ENCODE measurements at places on chromosomes 11 and 22. TPM values are rescaled to one million over a fixed set of nuclear protein-coding genes. Genes with fewer than 3 reads are reported as not detected.
A peak's percentile ranks its signal among the peaks of the same experiment; 100 is the strongest.

GRCh38 chr11:73383249-73384124, 7.3 kb downstream of the RELT start:
- peak overlapping the region; percentile 2 for H3K27ac ChIP-seq
- H3K36me3 ChIP-seq = no peaks in the 10 kb centered on the region
- DNase-seq = no peak
- H3K4me3 ChIP-seq = no peak overlapping the region

GRCh38 chr11:69231466-69232018, 62.4 kb upstream of the MYEOV start:
- H3K27me3 ChIP-seq = no peaks in the 10 kb centered on the region
- H3K4me1 ChIP-seq = no peaks in the 10 kb centered on the region
- no peak overlapping the region for H3K27ac ChIP-seq
- H3K36me3 ChIP-seq = no peaks in the 10 kb centered on the region

GRCh38 chr11:33957304-33957917, 65.5 kb upstream of the LMO2 start:
- H3K4me3 ChIP-seq = no peak overlapping the region
- no peaks in the 10 kb centered on the region for H3K27me3 ChIP-seq
- no peak overlapping the region for H3K27ac ChIP-seq
- DNase-seq = no peak

DNA sequence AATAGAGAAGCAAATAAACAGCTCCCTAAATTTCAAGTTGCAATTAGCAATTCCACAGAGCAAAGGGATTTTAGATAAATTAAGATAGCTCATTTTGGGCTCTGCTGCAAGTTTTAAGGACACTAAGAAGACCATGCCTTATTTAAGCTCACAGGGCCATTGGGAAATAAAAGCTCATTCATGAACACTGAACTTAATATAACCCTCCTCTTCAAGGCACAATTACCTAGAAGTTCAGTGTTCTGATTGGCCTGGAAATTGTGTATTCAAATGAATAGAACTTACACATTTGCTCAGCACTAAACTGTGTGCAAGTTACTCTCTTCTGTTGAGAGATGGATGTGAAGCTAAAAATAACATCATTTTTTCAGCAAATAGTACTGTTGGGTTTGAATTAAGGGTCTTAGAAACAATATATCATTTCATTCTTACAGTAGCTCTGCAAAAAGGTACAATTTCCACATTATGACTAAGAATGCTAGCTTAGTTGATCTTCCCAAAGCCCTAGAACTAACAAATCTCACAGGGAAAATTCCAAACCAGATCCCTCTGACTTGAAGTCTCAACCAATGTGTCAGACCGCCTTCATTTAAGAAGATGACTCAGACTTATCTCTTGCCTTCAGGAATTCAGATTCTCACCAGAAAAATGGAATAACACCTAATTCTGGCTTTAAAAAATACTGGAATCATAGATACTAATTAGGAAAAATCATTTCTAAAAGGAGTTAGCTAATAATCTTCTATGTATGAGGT, 87.4 kb upstream of the LRRC55 start:
- no peak overlapping the region for H3K4me3 ChIP-seq
- no peak overlapping the region for H3K27ac ChIP-seq
- H3K4me1 ChIP-seq = no peaks in the 10 kb centered on the region
- DNase-seq = no peak
- H3K36me3 ChIP-seq = no peaks in the 10 kb centered on the region
- no peaks in the 10 kb centered on the region for H3K27me3 ChIP-seq

- no peaks in the 10 kb centered on the region for H3K36me3 ChIP-seq
- peak; percentile 74 for DNase-seq
- H3K4me3 ChIP-seq = peak overlapping the region; percentile 59
- no peaks in the 10 kb centered on the region for H3K27me3 ChIP-seq
- H3K27ac ChIP-seq = peak overlapping the region; percentile 70
Measured at GRCh38 chr22:18023509-18024275, 669 bp downstream of the MICAL3 start.

DNA sequence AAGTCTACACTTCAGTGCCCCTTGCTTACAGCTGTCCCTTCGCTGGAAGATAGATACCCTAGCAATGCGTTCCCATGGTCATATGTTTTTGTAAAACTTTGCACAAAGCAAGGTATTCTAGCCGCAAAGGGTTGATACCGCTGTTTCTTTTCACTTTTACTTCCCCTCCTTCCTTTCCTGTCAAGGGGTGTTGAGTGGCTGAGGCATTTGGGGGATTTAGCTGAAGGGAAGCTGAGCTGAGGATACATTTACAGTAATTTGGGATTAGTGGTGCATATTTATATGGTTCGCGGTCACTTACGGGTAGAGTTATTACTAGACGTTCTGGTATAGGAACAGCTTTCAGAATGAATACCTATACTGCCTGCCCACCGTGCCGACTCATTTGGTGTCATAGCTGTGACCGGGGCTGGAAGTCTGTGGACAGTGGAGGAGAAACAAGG, 86.9 kb upstream of the WNT11 start:
- no peak overlapping the region for H3K4me3 ChIP-seq
- H3K36me3 ChIP-seq = no peaks in the 10 kb centered on the region
- no peaks in the 10 kb centered on the region for H3K27me3 ChIP-seq
- no peak for DNase-seq
- H3K27ac ChIP-seq = no peak overlapping the region

DNA sequence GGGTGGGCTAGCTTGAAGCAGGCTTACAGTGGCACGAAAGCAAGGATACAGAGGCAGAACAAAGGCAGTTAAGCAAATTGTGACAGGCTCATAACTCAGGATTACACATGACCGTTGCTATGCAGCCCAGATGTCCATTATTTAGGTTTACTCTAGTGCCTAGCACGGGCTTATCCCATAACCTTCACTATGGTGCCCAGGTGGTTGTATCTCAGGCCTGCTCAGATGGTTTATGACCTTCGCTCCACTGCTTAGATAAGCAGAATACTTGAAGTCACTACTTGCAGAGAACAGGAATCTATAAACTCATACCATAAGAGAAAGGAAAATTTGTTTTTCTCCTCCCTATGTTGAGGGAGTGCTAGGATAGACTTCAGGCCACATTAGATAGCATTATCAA, 9.0 kb downstream of the OR6M1 start:
- no peaks in the 10 kb centered on the region for H3K4me1 ChIP-seq
- H3K27ac ChIP-seq = no peak overlapping the region
- no peak overlapping the region for H3K4me3 ChIP-seq
- no peaks in the 10 kb centered on the region for H3K36me3 ChIP-seq
- no peaks in the 10 kb centered on the region for H3K27me3 ChIP-seq
- no peak for DNase-seq

GRCh38 chr11:73249853-73250783, 22.0 kb upstream of the P2RY6 start:
- no peaks in the 10 kb centered on the region for H3K36me3 ChIP-seq
- no peak overlapping the region for H3K4me3 ChIP-seq
- DNase-seq = no peak
- H3K27ac ChIP-seq = no peak overlapping the region
- H3K27me3 ChIP-seq = no peaks in the 10 kb centered on the region
- H3K4me1 ChIP-seq = no peaks in the 10 kb centered on the region

DNA sequence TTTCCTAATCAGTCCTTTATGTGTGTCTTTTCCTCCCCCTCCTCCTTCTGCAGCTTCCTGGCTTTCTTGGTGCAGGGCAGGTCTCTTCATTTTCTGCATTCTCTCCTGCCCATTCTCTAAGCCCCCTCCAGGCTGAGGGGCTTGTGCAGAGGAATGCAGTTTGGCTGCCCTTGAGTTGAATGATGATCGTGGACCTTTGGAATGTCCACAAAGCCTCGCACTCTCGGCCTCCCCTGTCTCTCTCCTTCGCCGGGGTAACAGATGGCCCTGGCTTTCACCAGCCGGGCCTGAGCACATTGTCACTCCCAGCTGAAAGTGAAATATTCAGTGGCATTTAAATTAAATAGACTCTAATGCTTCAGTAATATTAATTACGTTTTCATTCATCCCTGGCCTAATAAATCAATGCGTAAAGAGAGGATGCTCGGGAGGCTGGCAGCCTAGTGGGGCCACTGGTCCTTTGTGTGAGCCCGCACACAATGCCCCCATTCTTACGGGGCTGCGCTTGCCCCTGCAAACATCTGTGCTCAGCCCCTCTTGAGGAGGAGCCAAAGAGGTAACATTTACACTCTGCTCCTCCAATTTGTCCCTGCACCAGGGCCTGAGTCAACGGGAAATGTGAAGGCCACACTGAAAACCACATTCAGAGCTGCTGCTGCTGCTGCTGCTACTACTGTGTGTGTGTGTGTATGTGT, 64.9 kb upstream of the PAX6 start:
- no peaks in the 10 kb centered on the region for H3K4me1 ChIP-seq
- H3K27me3 ChIP-seq = no peaks in the 10 kb centered on the region
- H3K27ac ChIP-seq = no peak overlapping the region
- H3K4me3 ChIP-seq = no peak overlapping the region
- no peak for DNase-seq
- no peaks in the 10 kb centered on the region for H3K36me3 ChIP-seq

DNA sequence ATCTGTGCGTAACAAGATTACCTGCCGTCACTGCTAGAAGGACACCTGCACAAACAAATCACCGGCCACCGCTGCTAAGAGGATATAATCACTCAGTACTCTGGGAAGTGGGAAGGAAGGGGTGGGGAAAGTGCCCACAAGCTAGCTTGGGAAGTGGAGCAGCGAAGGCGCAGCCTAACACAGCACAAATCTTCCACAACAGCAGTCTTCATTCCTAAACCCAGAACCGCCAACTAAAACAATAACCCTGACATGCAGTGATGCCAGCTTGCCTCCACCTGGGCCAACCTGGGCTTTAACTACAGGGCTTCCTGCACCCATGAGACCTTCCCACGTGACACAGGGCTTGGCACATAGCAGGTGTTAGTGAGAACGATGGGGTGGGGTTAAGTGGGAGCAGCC, 5.1 kb downstream of the DGCR2 start:
- H3K36me3 ChIP-seq = no peaks in the 10 kb centered on the region
- no peaks in the 10 kb centered on the region for H3K27me3 ChIP-seq
- DNase-seq = no peak
- H3K27ac ChIP-seq = no peak overlapping the region
- no peak overlapping the region for H3K4me3 ChIP-seq
- no peaks in the 10 kb centered on the region for H3K4me1 ChIP-seq

GRCh38 chr11:94880216-94880615, 93.1 kb downstream of the CWC15 start:
- H3K4me1 ChIP-seq = no peaks in the 10 kb centered on the region
- no peak overlapping the region for H3K27ac ChIP-seq
- no peak overlapping the region for H3K4me3 ChIP-seq
- DNase-seq = no peak
- no peaks in the 10 kb centered on the region for H3K27me3 ChIP-seq

- no peaks in the 10 kb centered on the region for H3K36me3 ChIP-seq
- H3K4me3 ChIP-seq = no peak overlapping the region
- no peak for DNase-seq
- no peaks in the 10 kb centered on the region for H3K27me3 ChIP-seq
- H3K4me1 ChIP-seq = no peaks in the 10 kb centered on the region
Measured at GRCh38 chr11:36409152-36409816, 100.8 kb downstream of the TRAF6 start.

The RAG1 gene
- total RNA-seq = 0.32 TPM

The NCR3LG1 gene
- 2.9 TPM for total RNA-seq

The RASSF10 gene
- 3.9 TPM for total RNA-seq

The OR51B2 gene
- total RNA-seq = not detected
